PC-9 (cell line): ENCODE measurements at places on chromosomes 6 and 20. TPM values are rescaled to one million over a fixed set of nuclear protein-coding genes. Genes with fewer than 3 reads are reported as not detected.

The CAGE1 gene
- 0.13 TPM in 2 replicates for total RNA-seq

The ANGPT4 gene
- total RNA-seq = not detected in 2 replicates

The JAG1 gene
- total RNA-seq = 42.9 and 51.5 TPM in 2 replicates

The CCDC170 gene
- 0.98 and 1.6 TPM in 2 replicates for total RNA-seq

The ID4 gene
- total RNA-seq = 4.4 and 5.9 TPM in 2 replicates

The TIAM2 gene
- total RNA-seq = 11.4 and 14.8 TPM in 2 replicates

The ARMC2 gene
- total RNA-seq = 7.9 and 15.5 TPM in 2 replicates

DNA sequence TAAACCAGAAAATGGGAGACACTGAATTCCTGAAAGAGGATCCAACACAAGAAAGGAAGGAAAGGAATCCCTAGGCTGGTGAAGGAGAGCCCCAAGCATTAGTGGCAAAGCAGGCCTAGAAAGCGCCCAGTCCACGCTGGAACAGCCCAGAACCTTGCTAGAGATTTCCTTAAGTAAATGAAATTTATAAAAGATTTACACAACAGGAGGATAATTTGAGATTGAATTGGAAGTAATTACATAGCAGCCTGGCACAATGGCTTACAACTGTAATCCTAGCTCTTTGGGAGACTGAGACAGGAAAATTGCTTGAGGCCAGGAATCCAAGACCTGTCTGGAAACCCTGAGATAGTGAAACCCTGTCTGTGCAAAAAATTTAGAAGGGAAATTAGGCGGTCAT is 26.8 kb upstream of the C20orf144 start:
- peaks cover 10% of the 10 kb centered on the region; the same call in 1 of the 2 replicates for H3K36me3 ChIP-seq
- H3K27ac ChIP-seq = no peak overlapping the region
- H3K4me3 ChIP-seq = no peak overlapping the region
- no peaks in the 10 kb centered on the region for H3K27me3 ChIP-seq
- no peak for DNase-seq
- H3K4me1 ChIP-seq = no peaks in the 10 kb centered on the region

DNA sequence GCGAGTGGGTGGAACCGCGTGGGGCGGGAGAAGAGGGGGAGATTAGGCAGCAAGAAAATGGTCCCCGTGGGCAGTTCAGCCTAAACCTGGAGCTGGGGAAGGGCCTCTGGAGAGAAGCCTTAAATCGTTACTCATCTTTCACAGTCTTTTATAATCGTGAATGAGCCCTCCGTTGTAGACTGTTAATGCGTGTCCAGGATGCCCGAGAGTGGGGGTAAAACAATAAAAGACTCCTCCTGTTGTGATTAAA is 11.0 kb upstream of the ELOVL5 start:
- peak overlapping the region; percentile 61; the same call in 1 of the 2 replicates for H3K4me3 ChIP-seq
- peak overlapping the region; percentile 84 for H3K27ac ChIP-seq
- no peaks in the 10 kb centered on the region for H3K27me3 ChIP-seq
- H3K4me1 ChIP-seq = peaks cover 36% of the 10 kb centered on the region
- H3K36me3 ChIP-seq = no peaks in the 10 kb centered on the region
- no peak for DNase-seq

DNA sequence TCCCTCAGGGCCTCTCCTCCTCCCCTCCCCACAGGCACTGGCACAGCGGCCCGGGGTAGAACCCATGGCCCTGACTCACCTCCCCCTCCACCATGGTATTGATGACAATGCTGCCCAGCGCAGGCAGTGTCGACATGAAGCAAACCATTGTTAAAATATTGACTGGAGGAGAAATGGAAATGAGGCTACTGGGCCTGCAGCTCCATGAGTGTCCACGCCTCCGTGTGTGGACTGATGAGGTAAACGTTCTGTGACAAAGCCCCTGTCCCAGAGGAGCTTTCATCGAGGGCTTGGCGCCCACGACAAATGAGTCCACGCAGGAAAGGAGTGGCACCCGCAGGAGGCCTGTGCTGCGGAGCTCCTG is 402.7 kb downstream of the TAF4 start:
- no peak overlapping the region for H3K27ac ChIP-seq
- H3K36me3 ChIP-seq = no peaks in the 10 kb centered on the region
- peaks cover 100% of the 10 kb centered on the region for H3K27me3 ChIP-seq
- DNase-seq = no peak
- H3K4me1 ChIP-seq = no peaks in the 10 kb centered on the region

GRCh38 chr6:110063594-110064263 is 85.6 kb downstream of the GPR6 start:
- H3K4me1 ChIP-seq = no peaks in the 10 kb centered on the region
- DNase-seq = no peak

DNA sequence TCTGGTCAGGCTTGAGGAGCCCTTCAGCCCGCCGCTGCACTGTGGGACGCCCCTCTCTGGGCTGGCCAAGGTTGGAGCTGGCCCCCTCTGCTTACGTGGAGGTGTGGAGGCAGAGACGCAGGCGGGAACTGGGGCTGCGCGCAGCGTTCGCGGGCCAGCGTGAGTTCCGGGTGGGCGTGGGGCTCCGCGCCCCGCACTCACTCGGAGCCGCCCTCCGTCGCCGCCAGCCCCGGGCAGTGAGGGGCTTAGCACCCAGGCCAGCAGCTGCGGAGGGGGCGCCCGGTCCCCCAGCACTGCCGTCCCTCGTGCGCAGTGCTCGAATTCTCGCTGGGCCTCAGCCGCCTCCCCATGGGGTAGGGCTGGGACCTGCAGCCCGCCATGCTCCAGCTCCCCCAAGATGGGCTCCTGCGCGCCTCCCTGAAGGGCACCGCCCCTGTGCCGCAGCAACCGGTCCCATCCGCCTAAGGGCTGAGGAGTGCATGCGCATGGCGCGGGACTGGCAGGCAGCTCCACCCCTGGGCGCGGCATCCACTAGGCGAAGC is 695.9 kb downstream of the EPHA7 start:
- H3K27me3 ChIP-seq = no peaks in the 10 kb centered on the region
- no peak overlapping the region for H3K4me3 ChIP-seq
- no peaks in the 10 kb centered on the region for H3K36me3 ChIP-seq
- H3K27ac ChIP-seq = no peak overlapping the region
- H3K4me1 ChIP-seq = no peaks in the 10 kb centered on the region

GRCh38 chr6:129136751-129137150 is 253.8 kb downstream of the LAMA2 start:
- no peak overlapping the region for H3K27ac ChIP-seq
- DNase-seq = no peak
- H3K4me3 ChIP-seq = no peak overlapping the region
- H3K27me3 ChIP-seq = no peaks in the 10 kb centered on the region

DNA sequence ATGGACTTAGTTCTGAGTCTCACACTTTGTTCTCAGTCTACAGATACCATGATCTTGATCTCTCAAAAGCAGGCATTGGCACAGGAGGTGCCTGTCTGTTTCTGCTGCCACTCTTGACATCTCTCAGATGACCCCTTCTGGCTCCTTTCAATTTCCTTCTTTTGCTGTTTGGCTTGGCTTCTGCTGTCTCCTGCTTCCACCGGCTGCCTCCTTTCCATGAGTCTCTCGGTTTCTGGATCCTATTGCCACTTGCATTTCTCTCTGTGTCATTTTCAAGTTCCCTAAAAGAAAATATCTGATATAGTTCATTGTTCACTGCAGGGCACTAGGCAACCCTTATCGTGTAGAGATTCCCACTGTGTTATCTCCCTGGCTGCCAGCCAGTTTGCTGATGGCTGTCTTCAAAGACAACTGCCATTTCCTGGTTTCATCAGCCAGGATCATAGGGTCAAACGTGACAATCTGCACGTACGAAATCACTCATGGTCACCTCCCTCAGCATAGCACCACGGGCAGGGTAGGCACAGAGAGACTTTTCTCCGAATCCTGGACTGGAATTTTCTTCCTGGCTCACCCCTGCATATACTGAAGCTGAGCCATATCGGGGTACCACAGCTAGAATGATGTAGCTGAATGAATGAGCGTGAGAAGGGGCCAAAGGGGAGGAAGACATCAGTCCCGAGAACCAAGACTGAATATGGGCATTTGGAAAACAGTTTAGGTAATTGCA is 144.6 kb upstream of the TMEM170B start:
- H3K4me3 ChIP-seq = no peak overlapping the region; the same call in 1 of the 2 replicates
- H3K27ac ChIP-seq = peak overlapping the region; percentile 89
- no peaks in the 10 kb centered on the region for H3K27me3 ChIP-seq
- H3K4me1 ChIP-seq = peaks cover 63% of the 10 kb centered on the region

- no peaks in the 10 kb centered on the region for H3K36me3 ChIP-seq
- H3K4me3 ChIP-seq = no peak overlapping the region
- H3K27me3 ChIP-seq = peaks cover 67% of the 10 kb centered on the region
- DNase-seq = no peak
- no peak overlapping the region for H3K27ac ChIP-seq
- no peaks in the 10 kb centered on the region for H3K4me1 ChIP-seq
Measured at GRCh38 chr20:20333866-20334265, 34.0 kb upstream of the INSM1 start.

DNA sequence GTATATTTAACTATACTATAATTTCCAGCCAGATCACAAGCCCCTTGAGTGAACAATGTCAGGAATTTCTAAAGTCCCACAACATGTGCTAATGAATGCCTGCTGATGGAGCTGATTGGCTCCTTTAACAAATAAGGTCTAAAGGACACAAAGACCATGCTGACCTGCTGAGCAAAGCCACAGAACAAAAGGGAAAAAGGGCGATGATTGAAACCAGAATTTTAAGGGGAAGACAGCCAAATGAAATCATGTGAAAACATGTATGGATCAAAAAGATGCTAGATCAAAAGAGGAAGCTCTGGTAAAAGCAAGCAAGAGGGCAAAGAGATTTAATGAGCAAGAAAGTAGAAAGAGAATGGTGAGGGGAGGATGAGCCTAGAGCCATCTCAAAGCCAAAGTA is 105.6 kb downstream of the DCDC2 start:
- H3K4me1 ChIP-seq = no peaks in the 10 kb centered on the region
- no peaks in the 10 kb centered on the region for H3K36me3 ChIP-seq
- H3K27me3 ChIP-seq = no peaks in the 10 kb centered on the region
- no peak overlapping the region for H3K4me3 ChIP-seq

DNA sequence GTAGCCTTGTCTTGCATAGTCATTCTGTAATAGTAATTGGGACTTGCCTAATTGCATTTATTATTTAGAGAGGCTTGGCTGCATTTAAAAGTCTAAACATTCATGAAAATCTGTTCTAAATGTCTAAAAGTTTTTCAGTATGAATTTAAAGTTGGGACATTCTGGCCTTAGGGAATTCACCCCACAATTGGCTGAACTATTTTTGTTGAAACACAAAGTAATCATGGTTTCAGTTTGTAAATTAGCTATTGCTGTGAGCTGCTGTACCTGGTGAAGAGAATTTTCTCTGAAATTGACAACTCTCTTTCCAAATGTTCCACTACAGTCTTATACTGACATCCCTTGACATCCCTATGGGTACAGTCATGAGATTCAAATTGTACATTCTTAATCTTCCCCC is 253.0 kb downstream of the FARS2 start:
- H3K4me3 ChIP-seq = no peak overlapping the region
- H3K27ac ChIP-seq = no peak overlapping the region
- no peaks in the 10 kb centered on the region for H3K4me1 ChIP-seq
- H3K27me3 ChIP-seq = no peaks in the 10 kb centered on the region
- H3K36me3 ChIP-seq = no peaks in the 10 kb centered on the region

DNA sequence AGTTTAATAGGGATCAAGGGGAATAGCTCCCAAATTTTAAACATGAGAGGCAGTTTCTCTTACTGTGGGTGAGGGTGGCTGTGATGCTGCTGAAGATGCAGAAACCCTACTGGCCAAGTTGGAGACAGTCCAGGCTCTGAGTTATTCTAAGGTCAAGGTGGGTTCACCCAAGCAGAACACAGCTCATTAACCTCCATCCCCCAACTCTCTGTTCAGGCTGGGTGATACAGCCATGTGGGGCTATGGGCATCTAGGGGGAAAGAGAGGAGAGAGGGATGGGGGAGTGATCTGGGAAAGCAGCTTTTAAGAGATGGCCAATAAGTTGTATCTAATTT is 18.9 kb upstream of the TRAM2 start:
- H3K27me3 ChIP-seq = no peaks in the 10 kb centered on the region
- H3K27ac ChIP-seq = no peak overlapping the region
- H3K4me1 ChIP-seq = peaks cover 5% of the 10 kb centered on the region
- no peak overlapping the region for H3K4me3 ChIP-seq
- no peaks in the 10 kb centered on the region for H3K36me3 ChIP-seq

DNA sequence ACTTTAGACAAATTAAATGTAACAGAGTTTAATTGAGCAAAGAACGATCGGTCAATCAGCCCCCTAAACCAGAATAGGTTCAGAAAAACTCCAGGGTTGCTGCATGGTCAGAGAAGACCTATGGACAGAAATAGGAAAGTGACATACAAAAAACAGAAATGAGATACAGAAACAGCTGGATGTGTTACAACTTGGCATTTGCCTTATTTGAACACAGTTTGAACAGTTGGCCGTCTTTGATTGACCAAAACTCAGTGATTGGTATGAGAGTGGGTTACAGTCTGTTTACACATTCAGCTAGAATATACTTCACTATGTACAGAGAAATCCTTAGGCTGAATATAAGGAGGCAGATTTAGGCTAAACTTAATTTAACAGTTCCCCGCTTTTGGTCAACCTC is 19.9 kb downstream of the SRSF6 start:
- no peaks in the 10 kb centered on the region for H3K36me3 ChIP-seq
- no peaks in the 10 kb centered on the region for H3K4me1 ChIP-seq
- no peaks in the 10 kb centered on the region for H3K27me3 ChIP-seq
- no peak overlapping the region for H3K4me3 ChIP-seq

GRCh38 chr20:40676491-40677269 is 12.4 kb downstream of the MAFB start:
- peaks cover 52% of the 10 kb centered on the region for H3K27me3 ChIP-seq
- DNase-seq = no peak
- H3K4me3 ChIP-seq = no peak overlapping the region
- H3K36me3 ChIP-seq = no peaks in the 10 kb centered on the region

DNA sequence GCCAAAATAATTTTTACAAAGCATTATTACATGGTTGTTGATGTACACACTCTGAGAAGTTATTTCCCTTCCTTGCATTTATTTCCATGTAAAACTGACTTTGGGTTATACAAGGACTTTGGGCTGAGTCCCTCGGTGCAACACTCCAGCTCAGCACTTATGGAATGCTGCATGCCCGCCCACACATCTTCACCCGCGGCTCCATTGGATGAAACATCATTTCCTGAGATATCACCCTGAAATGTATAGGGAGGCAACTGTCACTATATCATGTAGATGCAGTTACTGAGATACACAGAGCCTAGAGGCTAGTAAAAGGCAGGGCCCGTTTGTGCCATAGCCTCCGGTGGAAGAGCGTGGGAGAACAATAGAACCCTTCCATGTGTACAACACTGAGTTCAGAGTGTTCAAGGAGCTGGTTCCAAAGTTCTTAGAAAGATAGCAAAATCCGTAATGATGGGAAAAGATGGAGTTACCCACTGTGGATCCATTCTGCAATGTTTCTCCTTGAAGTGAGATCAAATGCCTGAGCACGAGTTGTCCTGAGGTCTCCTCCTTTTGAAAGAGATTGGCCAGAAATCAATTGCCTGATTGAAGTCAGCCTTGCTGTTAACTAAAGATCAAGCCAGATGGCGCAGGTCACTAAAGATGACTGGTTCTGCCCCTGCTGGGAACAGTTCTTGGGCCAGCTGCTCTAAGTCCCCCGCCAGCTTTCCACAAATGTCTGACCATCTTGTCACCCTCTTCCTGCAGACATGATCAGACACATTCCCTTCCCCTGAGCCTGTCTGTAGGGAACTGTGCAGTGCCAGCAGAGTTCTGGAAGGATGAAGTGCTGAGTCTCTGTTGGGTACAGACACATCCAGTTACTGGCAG is 100.9 kb upstream of the IYD start:
- no peak overlapping the region for H3K4me3 ChIP-seq
- H3K27ac ChIP-seq = no peak overlapping the region
- H3K4me1 ChIP-seq = peaks cover 13% of the 10 kb centered on the region
- no peaks in the 10 kb centered on the region for H3K36me3 ChIP-seq

GRCh38 chr6:7154341-7155139 is 46.8 kb downstream of the RREB1 start:
- peaks cover 36% of the 10 kb centered on the region for H3K4me1 ChIP-seq
- H3K27ac ChIP-seq = no peak overlapping the region
- H3K4me3 ChIP-seq = no peak overlapping the region
- DNase-seq = no peak
- H3K27me3 ChIP-seq = no peaks in the 10 kb centered on the region
- no peaks in the 10 kb centered on the region; the same call in 1 of the 2 replicates for H3K36me3 ChIP-seq
